Right cardiac atrium (tissue), 5 donors: ENCODE measurements at places on chromosomes 3 and 15.
A peak's percentile ranks its signal among the peaks of the same experiment; 100 is the strongest.

GRCh38 chr15:22794063-22794462 is 7.6 kb downstream of the NIPA1 start:
- DNase-seq, result no peak

DNA sequence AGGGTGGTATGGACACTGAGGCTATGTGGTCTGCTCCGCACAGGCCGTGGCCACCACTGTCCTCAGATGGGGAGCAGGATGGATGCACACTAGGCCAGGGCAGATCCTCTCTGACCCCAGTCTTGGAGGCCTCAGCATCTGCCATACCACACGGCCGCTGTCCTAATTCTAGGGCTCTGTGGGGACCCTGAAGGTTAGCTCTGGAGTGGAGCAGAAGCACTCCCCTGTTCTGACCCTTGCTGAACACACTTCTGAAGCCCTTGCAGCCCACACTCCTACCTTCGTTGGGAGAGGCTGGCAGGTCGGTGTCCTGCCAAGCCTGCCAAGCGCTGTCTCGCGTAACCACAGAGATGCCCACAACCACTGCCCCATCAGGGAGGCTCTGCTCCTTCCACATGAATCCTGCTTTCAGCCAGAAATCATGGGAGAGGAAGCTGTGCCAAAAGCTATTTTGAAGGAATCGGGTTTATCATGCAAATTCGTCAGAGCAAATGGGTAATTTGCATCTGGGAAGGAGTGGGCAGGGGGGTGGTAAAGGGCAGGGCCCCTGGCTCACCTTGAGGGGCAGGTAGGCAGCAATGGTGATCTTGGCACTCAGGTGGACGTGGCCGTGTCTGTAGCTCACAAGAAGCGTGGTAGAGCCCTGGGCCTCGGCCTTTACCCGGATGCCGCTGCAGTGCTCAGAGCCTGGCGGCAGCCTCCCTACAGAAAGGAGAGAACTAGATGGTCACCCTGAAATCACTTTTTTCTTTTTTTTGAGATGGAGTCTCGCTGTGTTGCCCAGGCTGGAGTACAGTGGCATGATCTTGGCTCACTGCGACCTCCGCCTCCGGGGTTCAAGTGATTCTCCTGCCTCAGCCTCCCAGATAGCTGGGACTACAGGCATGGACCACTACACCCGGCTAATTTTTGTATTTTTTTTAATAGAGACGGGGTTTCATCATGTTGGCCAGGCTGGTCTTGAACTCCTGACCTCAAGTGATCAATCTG is 54.4 kb downstream of the NUP210 start:
- DNase-seq, result no peak

- DNase-seq, result no peak
These were observed at the start of gene GPR171 for GRCh38 chr3:151203051-151203420. GPR171 (minus strand) TSS chr3:151203216; CDS start chr3:151199386, 3,830 bp downstream.

- DNase-seq, result no peak
These were observed 44.6 kb downstream of the P3H2 start for GRCh38 chr3:190076136-190076535.

DNA sequence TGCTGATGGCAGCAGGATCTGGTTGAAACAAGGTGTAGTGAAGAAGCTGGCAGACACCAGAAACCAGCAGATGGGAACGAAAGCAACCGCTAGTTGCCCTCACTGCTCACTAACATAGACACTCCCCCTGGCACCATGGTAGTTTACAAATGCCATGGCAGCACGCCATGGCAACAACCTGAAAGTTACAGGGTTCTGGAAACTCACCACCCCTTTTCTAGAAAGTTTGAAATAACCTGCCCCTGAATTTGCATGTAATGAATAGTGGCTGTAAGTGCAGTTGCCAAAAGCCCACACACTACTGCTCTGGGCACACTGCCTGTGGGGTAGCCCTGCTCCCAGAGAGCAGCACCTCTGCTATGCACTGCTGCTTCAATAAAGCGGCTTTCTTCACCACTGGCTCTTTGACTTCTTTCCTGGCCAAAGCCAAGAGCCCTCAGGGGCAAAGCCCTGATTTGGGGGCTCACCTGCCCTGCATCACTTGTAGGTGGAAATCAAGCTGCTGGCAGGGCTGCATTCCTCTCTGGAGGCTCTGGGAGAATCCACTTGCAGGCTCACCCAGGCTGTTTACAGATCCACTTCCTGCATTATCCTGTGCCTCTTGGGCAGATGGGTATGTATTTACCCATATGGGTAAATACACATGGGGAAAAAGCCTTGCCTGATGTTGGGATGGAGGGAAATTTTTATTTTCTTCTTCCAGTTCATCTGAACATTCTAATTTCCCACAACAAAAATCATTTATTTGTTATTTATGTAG is 2.0 kb upstream of the GP9 start:
- DNase-seq, result no peak

DNA sequence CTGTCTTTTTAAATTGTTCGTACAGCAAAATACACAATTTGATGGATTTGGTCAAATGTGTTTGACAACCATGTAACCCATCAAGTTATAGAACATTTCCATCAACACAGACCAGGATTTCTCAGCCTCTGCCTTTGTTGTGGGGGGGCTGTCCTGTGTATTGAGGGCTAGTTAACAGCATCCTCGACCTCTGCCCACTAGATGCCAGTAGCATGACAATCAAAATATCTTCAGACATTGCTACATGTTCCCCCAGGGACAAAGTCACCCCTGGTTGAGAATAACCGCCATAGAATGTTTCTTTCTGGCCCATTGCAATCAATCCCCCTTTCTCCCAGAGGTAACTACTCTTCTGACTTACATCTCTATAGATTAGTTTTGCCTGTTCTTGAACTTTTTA is 310.1 kb upstream of the RGMA start:
- DNase-seq, result no peak

- DNase-seq, result no peak
These were observed 61.7 kb downstream of the THRB start for GRCh38 chr3:24432989-24433388.

- no peak for DNase-seq
These were observed 25.9 kb upstream of the GRIP2 start for GRCh38 chr3:14565868-14566588.

- DNase-seq, result no peak
These were observed 97.1 kb downstream of the MEX3B start for GRCh38 chr15:81948751-81949150.

- peak; percentile 43 for DNase-seq
These were observed 15.7 kb downstream of the PDIA5 start for GRCh38 chr3:123082370-123083065.

- no peak for DNase-seq
These were observed 117.0 kb downstream of the IMPG2 start for GRCh38 chr3:101203411-101203810.

DNA sequence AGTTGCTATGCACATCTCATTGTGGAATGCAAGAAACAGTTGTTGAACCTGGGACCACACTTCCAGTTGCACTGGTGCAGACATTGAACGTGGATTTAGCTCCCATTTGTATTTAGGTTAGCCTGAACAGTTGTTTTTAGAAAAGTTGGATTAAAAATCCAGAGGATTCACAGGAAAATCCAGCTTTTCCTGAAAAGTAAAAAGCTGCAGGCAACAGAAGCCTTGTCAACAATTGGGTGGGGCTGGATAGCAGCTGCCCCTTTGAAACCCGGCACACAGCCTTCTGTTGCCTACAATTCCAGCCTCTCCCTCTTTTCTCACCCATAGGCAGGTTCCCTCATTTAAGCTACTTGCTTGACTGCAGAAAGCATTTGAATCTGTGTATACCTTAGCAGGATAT is 165.3 kb upstream of the TBL1XR1 start:
- DNase-seq, result no peak
